ENCODE measurements at places on chromosomes 5 and 9.

- DNase-seq = no peak
These were observed 390.4 kb upstream of the KIF2A start for GRCh38 chr5:61915646-61916045.

GRCh38 chr5:98791001-98791519, 17.6 kb downstream of the RGMB start:
- DNase-seq = no peak

DNA sequence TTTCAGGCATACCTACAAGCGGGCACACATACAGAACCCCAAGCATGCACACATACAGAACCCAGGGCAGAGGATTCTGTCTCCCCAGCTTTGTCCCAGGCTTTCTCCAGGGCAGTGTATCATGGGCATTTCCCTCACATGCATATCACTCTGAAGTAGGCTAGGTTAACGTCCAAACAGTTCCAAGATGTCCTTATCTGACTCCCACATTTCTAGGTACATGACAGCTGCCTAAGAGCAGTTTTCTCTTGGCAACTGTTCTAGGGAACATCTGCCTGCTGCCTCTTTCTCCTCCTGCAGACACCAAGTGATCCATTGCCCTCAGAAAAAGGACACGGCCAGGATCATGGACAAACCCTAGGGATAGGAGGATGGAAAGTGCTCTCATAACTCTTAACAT, 84.9 kb upstream of the NR3C1 start:
- DNase-seq = no peak

GRCh38 chr5:116256717-116257116, 171.9 kb downstream of the COMMD10 start:
- DNase-seq = no peak

GRCh38 chr9:77649109-77649812, 1.1 kb upstream of the GNA14 start:
- no peak for DNase-seq

DNA sequence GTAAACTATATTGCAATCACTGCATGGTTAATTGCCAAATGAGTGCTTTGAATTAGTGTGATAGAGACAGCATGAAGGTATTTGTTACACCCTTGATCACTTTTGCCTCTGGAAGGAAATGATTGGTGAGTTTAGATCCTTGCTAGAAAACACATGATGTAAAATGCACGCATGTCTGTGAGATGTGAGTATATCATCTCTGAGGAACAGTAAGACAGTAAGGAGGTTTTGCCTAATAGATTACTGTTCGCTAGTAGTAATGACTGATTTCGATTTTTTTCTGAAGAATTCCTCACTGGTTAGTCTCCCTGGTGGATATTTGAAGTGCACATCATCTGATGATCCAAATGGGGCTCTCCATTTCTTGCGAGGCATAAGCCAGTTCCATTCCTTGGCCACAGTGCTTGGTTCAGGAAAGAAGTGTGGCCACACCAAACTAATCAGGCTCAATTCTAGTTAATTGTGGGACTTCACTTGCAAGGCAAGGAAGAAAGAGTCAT, 156.4 kb upstream of the ADRA1B start:
- DNase-seq = no peak

GRCh38 chr5:55540525-55540924, 5.8 kb upstream of the PLPP1 start:
- no peak for DNase-seq

- no peak for DNase-seq
These were observed 578.7 kb upstream of the ZNF462 start for GRCh38 chr9:106284296-106284695.

Measured in GM04503 (cell line).